Fibroblast of lung (primary cell): ENCODE measurements at places on chromosomes 7 and 10. TPM values are rescaled to one million over a fixed set of nuclear protein-coding genes. Genes with fewer than 3 reads are reported as not detected.

DNA sequence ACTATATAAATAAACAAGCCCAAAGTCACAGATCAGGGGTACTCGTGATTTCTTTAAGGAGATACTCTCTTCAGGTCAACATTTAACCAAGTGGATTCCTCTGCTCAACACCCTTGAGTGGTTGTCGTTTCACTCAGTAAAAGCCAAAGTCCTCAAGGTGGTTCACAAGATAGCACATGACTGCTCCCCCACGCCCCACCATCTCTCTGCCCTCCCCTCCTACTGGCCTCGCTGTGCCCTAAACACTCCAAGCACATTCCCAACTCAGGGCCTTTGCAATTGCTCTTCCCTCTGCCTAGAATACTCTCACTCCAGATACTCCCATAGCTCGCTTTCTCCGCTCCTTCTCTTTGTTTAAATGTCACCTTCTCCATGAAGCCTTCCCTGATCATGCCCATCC lies 72.1 kb upstream of the FHIP2A start:
- DNase-seq = no peak

DNA sequence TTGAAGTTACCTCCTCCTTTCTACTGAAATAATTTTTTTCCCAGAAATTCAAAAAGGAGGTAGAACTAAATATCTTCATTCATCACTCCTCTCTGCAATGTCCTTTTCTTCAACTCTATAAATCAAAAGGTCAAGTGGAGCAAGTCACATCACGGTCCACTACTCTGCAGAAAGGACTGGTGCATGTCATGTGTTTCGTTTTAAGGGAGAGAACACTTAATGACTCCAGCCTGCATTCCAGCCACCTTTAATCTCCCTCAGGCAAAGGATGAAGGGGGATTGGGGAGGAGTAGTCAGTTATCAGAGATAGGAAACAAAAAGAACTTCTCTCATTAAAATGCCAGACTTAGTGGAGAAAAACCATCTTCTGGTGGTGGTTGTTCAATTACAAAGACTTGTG lies 78.9 kb downstream of the ANK3 start:
- DNase-seq = no peak

GRCh38 chr7:121101621-121102020 lies 113.1 kb downstream of the CPED1 start:
- DNase-seq = no peak

Gene RHBDD2
- 10.8 and 16.7 TPM in 2 replicates for total RNA-seq

Gene NEBL
- 0.33 and 1.3 TPM in 2 replicates for total RNA-seq

Gene CUBN
- 0.51 and 1.3 TPM in 2 replicates for total RNA-seq
